ENCODE measurements at places on chromosomes 7 and 10. TPM values are rescaled to one million over a fixed set of nuclear protein-coding genes. Genes with fewer than 3 reads are reported as not detected.

EPO gene
- polyA plus RNA-seq, result 0.07 TPM

GARIN1A gene
- polyA plus RNA-seq, result 0.81 TPM

TMEM140 gene
- polyA plus RNA-seq, result 10.8 TPM

C7orf57 gene
- 0.09 TPM for polyA plus RNA-seq

TRIM56 gene
- 12.7 TPM for polyA plus RNA-seq

HACD1 gene
- polyA plus RNA-seq, result 77.9 TPM

UCN3 gene
- 0.27 TPM for polyA plus RNA-seq

TMEM176A gene
- polyA plus RNA-seq, result 9.9 TPM

VPS37D gene
- polyA plus RNA-seq, result 1.9 TPM

CD36 gene
- 281 TPM for polyA plus RNA-seq

GJD4 gene
- 5.9 TPM for polyA plus RNA-seq

TCAF2 gene
- polyA plus RNA-seq, result 14.0 TPM

RAB18 gene
- 108 TPM for polyA plus RNA-seq

SPDYE16 gene
- polyA plus RNA-seq, result 1.5 TPM

CFAP43 gene
- 0.11 TPM for polyA plus RNA-seq

OR2A7 gene
- 0.95 TPM for polyA plus RNA-seq

SPACDR gene
- polyA plus RNA-seq, result 1.5 TPM

FOXI2 gene
- 0.18 TPM for polyA plus RNA-seq

SORCS3 gene
- polyA plus RNA-seq, result 0.13 TPM

WNT8B gene
- 0.11 TPM for polyA plus RNA-seq

NAT16 gene
- polyA plus RNA-seq, result not detected

SPDYE5 gene
- 1.4 TPM for polyA plus RNA-seq

FZD1 gene
- 19.4 TPM for polyA plus RNA-seq

ZNF485 gene
- polyA plus RNA-seq, result 3.0 TPM

ADAM12 gene
- polyA plus RNA-seq, result 21.3 TPM

BAIAP2L1 gene
- polyA plus RNA-seq, result 6.8 TPM

CSGALNACT2 gene
- polyA plus RNA-seq, result 28.9 TPM

PON1 gene
- 0.35 TPM for polyA plus RNA-seq

GIMAP2 gene
- 4.3 TPM for polyA plus RNA-seq

SCRN1 gene
- polyA plus RNA-seq, result 23.0 TPM

RAPGEF5 gene
- 11.2 TPM for polyA plus RNA-seq

CLRN3 gene
- polyA plus RNA-seq, result 0.28 TPM

MACROH2A2 gene
- 29.3 TPM for polyA plus RNA-seq

NEUROG3 gene
- polyA plus RNA-seq, result not detected

EPC1 gene
- 36.5 TPM for polyA plus RNA-seq

FZD8 gene
- 23.1 TPM for polyA plus RNA-seq
